NCI-H1105 treated with DMSO at 0.1 percent for 48 hours (cell line): ENCODE measurements at places on chromosomes 13 and 19.

DNA sequence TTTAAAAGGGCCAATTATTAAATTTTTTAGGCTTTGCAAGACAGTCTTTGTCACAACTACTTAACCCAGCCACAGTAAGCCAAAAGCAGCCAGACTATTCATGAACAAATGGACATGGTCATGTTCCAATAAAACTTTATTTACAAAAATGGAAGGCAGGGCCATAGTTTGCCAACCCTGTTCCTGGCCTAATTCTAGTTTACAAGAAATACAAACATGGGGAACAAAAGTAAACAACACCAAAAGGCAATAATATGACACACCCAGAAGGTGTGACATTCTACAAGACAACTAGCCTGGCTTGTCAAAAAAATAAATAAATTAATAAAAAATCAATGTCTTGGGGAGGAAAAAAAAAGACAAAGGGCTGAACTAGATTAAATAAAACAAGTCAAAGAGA is 24.8 kb upstream of the CCNP start:
- no peak for DNase-seq

- no peak for DNase-seq
Observed at GRCh38 chr19:53545271-53546065, 7.5 kb downstream of the ZNF331 start.

DNA sequence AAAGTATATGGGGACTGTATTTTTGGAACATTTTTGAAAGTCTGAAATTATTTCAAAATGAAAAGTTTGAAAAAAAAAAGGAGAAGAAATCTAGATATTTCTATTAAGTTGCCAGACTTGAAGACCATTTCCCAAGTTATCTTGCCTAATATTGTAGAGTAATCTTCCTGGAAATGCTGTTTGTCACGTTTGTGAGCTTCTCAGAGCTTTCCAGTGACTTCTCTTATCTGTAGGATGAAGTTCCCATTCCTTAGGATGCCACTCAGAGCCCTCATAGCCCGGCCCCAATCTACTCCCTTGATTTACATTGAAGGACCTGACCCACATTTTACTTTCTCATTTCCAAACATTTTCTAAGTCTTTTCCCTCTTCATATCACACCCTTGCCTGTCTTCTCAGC is 23.6 kb downstream of the CEACAM8 start:
- no peak for DNase-seq

- DNase-seq: no peak
Observed at GRCh38 chr13:24004971-24005370, 107.7 kb upstream of the C1QTNF9B start.

DNA sequence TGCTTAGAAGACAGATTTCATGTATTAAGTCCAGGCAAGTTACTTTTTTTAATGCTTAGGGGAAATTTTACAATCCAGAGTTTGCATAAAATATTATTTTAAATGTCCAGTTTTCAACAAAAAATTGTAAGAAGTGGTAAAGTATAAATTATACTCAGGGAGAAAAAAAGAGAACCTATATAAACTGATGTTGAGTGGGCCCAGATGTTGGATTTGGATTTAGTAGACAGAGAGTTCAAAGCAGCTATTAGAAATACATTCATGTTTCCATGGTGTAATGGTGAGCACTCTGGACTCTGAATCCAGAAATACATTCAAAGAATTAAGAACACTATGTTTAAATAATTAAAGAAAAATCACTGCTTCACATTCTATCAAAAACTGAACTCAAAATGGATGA is 349.9 kb upstream of the ZNF507 start:
- DNase-seq: no peak

GRCh38 chr19:22503524-22503923 is 81.4 kb upstream of the ZNF98 start:
- DNase-seq: no peak

- DNase-seq: peak; percentile 73
Observed at GRCh38 chr13:111422348-111422747, 101.9 kb downstream of the TEX29 start.

DNA sequence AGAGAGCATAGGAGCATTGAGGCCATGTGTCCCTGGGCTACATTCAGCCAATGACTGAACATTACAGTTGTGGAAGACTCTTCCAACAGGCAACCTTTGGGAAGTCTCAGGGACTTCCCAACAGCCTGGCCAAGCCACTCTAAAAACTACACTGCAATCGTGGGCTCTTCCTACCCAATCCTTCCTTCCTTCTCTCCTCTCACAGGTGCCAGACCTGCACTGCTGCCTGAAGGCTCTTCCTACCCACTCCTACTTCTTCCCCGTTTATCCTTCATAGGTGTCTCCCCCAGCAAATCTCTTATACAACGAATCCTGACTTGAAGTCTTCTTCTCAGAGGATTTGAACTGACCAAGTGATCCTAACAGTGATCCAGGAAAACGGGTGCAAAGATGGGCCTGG is 47.1 kb upstream of the MBNL2 start:
- no peak for DNase-seq

GRCh38 chr13:74708629-74709028 is 574.4 kb upstream of the KLF12 start:
- no peak for DNase-seq

- DNase-seq: no peak
Observed at GRCh38 chr19:17259118-17259780, 5.3 kb downstream of the USHBP1 start.

DNA sequence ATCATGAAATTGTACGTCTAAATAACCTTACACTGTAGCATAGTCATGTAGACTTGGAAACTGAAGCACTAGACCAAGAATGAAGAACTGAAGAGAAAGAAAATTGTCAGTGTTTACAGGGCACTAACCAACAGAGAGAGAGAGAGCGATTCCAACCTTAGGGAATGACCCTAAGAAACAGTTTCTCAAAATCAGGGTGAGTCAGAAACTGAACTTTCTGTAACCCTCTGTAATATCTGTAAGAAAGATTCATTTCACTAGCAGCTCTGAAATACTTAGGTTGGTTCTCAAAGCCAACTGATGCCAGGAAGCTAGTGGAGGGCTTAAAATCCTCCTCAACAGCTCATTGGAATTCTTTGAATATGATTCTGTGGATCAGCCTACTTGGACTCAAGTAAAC is 936.9 kb downstream of the EFNB2 start:
- DNase-seq: no peak

GRCh38 chr19:42154471-42155323 is 22.5 kb upstream of the POU2F2 start:
- peak; percentile 55 for DNase-seq
